Activated CD4-positive, CD25-positive, alpha-beta regulatory T cell (primary cell): ENCODE measurements at places on chromosomes 5 and 9.

DNA sequence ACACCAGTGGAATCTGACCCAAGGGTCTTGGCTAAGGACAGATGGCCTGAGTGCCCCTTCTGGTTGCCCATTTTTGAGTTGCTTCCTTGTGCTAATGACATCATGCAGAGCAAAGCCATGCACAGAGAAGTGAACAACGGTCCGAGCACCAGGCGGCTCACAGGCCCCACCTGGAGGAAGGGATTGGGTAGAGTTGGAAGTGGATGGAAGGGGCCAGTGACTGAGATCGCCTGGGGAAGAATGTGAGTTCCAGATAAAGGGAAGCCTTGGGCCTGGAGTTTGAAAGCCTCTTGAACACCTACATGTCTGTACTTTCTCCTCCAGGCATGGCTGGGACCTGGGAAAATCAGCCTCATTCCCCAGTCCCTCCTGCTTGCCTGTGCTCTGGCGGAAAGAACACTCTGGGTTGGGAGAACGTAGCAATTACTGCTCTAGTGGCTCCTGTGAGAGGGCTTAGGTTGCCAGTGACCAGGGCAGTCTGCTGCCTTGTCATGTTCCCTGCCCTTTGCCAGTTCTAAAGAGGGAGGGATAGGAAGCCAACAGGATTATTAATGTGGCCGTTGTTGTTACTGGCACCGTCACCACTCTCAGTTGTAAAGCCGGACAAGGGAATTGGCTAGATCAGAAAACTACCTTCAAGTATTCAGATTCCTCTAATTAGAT lies 62.5 kb upstream of the PTPN3 start:
- no peak for DNase-seq

- no peak for DNase-seq
Measured at GRCh38 chr5:32225445-32225844, 51.3 kb upstream of the GOLPH3 start.

DNA sequence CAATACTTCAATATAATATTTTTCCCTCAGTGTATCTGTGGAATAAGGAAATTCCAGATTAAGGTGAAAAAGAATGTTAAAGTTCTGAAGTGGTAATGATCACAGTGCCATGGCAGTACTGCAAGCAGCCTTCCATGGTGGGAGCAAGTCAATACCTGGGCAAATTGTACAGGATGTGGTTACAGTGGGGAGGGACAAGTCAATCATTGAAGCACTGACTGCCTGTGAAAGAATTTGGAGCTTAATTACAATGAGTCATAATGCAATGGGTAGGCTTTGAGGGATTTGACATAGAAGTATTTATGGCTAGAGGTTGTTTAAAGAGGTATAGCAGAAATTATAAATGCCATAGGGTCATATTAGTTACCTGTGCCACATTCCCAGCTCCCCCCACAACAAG lies 786.5 kb upstream of the ACO1 start:
- DNase-seq: no peak

- no peak for DNase-seq
Measured at GRCh38 chr5:83149671-83150070, 72.3 kb downstream of the XRCC4 start.

DNA sequence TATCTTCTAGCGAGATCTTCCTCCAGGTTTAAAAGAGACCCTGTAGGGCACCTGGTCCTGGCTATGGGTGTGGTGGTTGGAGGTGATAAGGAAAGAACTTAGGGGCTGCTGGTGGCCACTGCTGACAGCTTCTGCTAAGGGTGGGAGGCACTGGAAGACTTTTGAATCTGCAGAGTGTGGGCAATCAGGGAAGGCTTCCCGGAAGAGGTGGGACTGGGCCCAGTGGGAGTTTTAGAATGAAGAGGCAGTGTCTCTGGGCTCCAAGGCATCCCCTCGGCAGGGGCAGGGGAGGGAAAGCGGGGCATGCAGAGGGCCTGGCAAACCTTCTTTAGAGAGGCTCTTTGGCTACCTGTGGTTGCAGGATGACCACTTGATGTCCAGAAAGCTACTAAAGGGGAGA lies 23.0 kb upstream of the DAB2IP start:
- DNase-seq: no peak

DNA sequence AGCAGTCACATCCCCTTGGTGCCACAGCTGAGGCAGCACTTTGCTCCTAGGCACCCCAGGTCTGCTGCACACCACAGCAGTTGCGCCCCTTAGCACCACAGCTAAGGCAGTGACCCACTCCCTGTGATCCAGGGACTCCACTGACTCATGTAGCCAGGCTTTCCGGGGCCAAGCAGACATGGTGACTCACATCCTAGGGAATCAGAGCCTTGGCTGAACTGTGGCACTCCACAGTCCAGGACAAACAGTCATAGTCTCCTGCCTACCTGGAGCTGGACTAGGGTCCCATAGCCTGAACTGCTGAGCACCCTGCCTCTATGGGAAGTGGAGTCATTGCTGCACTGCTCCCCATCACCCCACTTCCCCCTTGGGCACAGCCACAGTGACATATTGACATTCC lies 338.7 kb downstream of the NPR3 start:
- no peak for DNase-seq

DNA sequence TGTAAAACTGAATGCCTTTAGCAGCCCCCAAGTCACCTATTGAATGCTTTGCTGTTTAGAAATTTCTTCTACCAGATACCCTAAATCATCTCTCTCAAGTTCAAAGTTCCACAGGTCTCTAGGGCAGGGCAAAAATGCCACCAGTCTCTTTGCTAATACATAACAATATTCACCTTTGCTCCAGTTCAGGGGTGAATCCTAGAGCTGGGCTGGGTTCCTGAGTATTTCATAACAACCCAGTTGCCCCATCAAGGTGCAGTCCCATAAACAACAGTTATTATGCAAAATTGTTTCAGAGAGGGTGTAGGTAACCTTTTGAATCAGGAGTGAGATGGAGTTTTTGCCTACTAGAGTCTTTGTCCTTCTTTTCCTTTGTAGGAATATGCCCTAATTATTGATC lies 19.0 kb upstream of the C1QTNF3 start:
- no peak for DNase-seq

GRCh38 chr5:94522117-94522516 lies 96.3 kb downstream of the KIAA0825 start:
- DNase-seq: no peak

DNA sequence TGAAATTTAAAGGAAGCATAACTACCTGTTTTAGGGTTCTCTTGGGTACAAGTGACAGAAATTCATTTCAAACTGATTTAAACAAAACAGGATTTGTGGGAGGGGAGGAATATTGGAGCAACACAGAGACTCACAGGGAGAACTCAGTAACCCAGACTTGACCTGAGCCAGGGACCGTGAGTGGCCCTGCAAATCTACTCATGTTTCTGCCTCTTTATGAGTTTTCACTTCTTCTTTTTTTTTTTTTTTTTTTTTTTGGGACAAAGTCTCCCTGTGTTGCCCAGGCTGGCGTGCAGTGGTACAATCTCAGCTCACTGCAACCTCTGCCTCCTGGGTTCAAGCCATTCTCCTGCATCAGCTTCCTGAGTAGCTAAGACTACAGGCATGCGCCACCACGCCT lies 405.6 kb upstream of the ZNF608 start:
- DNase-seq: no peak

DNA sequence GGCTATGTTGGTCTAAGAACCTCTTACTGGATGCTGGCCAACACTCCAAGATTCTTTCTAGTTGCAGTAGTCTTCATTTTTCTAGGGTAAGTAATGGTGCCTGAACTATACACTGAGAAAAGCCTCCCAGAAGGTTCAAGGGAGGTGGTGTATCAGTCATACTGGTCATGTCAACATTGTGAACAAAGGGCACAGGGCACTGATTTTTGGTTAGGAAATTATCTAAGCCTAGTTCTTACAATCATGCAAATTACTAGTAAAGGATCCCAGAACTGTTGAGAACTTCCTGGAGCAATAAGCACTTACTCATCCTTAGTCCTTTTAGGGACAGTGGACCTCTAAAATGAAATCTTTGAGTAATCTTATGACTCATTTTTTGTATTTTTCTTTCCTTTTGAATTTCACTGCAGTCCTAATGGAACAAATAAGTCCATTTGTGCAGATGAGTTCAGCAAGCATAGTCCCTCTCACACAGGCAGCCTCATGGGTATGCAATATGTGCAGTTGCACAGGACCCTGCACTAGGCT lies 21.1 kb upstream of the CDC42SE2 start:
- DNase-seq: no peak

GRCh38 chr9:91150998-91151717 lies 210.6 kb downstream of the AUH start:
- no peak for DNase-seq

- DNase-seq: no peak
Measured at GRCh38 chr9:115985657-115986056, 167.9 kb upstream of the PAPPA start.

DNA sequence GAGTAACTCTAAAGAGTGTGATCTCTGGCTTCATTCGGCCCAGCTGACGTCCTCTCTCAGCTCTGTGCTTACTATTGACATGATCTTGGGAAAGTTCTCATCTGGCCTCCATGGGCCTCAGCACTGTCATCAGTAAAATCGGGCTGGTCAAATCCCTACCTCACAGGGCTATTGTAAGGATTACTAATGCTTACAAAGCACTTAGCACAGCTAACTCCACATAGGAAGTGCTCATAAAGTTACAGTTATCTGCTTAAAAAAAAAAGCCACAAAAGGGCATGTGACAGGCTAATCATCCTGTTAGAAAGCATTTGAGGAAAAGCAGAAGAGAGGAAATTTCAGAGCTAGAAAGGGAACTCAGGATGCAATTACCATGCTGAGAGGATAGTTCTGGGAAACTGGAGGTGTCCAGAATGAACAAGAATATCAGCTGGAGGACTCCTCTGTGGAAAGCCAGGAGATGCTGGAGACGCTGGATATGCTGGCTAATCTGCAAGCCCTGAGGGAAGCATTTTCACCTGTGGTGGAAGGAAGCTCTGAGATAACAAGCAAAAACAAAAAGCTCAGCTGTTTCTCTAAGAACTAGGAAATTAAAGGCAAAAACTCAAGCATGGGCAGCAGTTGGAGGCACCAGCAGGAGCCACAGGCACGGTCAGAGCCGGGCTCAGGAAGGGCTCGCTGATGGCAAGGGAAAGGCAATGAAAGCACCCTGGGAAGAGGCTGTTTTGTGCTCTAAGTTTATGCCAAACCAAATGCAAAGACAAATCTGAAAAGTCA lies 4.4 kb upstream of the BHMT start:
- no peak for DNase-seq

DNA sequence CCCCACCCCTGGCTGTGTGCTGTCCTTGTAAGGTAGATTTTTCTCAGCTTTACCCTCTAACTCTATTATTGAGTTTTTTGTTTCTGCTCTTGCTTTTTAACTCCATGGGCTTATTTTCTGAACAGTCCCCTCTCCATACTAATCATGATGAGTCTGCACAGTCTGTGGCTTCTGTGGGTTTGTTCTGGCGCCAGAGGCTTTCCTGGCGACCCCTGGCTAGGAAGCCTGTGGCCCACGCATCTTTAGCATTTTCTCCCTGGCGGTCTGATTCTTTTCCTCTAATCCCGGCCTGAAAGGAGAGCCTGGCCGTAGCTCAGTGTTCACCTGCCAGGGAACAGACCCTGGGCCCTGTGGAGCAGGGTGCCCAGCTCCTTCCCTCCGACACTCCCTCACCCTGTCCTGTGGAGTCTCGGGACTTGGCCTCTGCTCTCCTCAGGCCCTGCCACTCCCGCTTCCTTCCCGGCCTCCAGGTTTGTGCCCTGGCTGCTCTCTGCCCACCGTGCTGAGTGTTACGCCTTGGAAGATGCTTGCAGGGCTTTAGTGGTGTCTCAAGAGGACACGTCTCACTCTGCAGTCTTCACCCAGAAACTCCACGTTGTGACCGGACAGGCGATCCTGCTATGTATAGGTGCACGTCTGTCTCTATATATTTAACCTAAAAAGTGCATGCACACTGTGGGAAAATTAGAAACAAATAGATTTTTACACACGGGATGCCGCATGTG lies 31.7 kb upstream of the LRRC14B start:
- DNase-seq: no peak

GRCh38 chr9:34628656-34629490 lies at the start of gene ARID3C:
Gene ARID3C, minus strand, starts transcription at chr9:34629066. Its CDS starts 1,052 bp downstream, at chr9:34628014.
- no peak for DNase-seq

- DNase-seq: no peak
Measured at GRCh38 chr5:103234239-103234975, 24.2 kb upstream of the MACIR start.

DNA sequence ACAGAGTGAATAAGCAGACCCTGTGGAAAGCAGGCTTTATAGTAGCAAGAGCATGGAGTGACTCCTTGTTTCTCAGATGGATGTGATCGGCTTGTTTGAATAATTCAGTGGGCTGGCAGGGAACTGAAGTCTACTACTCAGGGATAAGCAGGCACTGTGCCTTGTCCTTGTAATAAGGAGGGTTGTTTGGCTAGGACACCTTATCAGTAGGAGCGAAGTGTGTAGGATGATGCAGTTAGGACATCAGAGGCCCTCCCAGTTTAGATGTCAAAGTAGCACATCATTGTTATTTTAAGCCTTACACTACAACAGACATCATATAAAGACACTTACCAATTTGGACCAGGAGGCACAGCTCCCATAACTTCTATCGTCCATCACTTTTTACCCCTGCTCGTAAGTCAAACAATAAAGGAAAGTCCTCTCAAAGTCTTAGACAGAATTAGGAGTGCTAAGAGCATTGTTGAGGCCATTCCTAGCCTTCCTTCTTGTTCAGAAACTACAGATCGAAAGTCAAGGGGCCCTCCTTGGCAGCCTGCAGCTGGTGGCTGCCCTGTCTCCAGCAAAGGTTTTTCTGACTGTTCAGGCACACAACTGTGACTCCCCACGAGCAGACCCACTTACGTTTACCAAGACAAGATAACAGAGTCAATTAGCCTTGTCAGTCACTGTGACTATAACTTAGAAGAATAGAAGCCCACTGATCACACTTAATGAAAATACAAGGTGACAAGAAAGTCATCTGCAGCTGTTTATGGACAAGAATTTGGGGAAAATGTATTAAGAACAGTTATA lies 218.6 kb downstream of the SNX18 start:
- DNase-seq: no peak

DNA sequence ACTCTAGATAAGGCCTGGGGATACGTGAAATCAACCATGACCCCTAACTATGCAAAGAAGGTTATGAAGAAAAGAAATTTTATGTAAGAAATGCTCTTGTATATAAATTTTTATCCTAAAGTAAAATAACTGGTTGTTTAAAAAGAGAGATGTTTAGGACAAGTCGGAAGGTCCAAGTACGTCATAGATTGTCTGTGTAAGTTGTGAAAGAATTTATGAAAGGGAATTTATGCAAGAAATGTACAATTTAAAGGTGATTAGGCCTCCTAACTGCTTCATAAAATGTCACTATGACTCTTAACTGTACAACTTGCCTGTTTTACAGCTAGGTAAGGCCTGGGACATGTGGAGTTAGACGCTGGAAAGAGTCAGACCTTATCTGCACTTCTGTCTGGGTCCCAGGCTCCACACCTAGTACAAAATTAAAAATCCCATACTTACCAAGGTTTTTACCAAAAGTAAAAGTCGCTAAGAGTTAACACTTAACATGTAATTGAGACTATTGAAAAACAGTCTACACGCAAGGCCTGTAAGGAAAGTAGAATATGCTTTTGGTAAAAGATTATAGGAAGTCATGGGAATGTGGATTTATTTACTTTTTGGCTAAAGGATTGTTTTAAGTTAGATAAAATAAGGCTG lies 77.4 kb downstream of the KIAA0825 start:
- no peak for DNase-seq
